ENCODE measurements at places on chromosomes 12 and 14. TPM values are rescaled to one million over a fixed set of nuclear protein-coding genes. Genes with fewer than 3 reads are reported as not detected.

The MSRB3 gene
- total RNA-seq = 22.8 TPM

The MANSC4 gene
- total RNA-seq = not detected

The TMEM253 gene
- 1.0 TPM for total RNA-seq

The ZNF641 gene
- total RNA-seq = 6.0 TPM

The HIP1R gene
- total RNA-seq = 26.8 TPM

The DHH gene
- not detected for total RNA-seq

The LRRC10 gene
- total RNA-seq = not detected

The KCNMB4 gene
- total RNA-seq = 0.16 TPM

The C1S gene
- total RNA-seq = 42.0 TPM

The DIO3 gene
- 0.05 TPM for total RNA-seq

The LRRC74A gene
- total RNA-seq = not detected

The ZFC3H1 gene
- total RNA-seq = 15.4 TPM

The GPR84 gene
- 0.11 TPM for total RNA-seq

The MRPL52 gene
- total RNA-seq = 187 TPM

The ADSS1 gene
- 7.2 TPM for total RNA-seq

The PMCH gene
- total RNA-seq = not detected
